ENCODE measurements at places on chromosomes 13 and 19.
A peak's percentile ranks its signal among the peaks of the same experiment; 100 is the strongest.

DNA sequence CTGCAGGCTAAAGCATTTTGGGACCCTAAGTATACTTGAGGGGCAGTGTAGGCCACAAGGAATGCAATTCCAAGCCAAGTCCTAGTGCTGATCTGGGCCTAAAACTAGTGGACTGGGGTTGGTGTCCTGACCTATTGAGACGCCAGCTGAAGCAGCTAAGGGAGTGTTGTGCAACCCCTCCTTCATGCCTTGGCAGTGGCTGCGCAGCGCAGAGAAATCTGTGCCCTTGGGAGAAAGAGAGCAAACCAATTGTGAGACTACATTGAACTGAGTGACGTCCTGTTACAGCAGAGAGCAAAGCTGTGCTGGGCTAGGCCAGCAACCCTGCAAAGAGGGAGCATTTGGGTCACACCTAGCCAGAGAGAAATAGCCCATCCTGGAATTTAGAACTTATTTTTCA is 2715.0 kb upstream of the PCDH20 start:
- peak; percentile 40 for DNase-seq

- no peak for DNase-seq
These were observed 4.5 kb downstream of the AMER2 start for GRCh38 chr13:25167382-25168174.

- DNase-seq = no peak
These were observed 15.0 kb upstream of the CFAP97D2 start for GRCh38 chr13:114164053-114164452.

GRCh38 chr19:18119013-18119716 is 21.6 kb downstream of the MAST3 start:
- DNase-seq = no peak

DNA sequence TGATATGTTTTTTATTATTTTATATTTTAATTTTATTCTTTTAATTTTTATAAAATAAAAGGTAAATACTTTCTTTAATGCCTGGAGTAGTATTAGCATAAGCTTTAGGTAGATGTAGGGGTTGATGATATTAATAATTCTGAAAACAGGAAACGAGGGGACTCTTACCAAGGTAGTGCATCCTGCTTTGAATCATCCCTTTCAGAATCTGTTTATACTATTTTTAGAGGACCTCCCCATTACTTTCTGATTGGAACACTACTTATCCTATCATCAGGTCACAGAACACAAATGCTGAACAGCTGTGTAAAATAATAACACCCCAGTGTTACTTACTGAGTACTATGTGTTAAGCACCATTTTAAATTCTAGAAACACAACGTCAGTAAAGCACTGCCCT is 27.3 kb downstream of the COG6 start:
- DNase-seq = no peak

DNA sequence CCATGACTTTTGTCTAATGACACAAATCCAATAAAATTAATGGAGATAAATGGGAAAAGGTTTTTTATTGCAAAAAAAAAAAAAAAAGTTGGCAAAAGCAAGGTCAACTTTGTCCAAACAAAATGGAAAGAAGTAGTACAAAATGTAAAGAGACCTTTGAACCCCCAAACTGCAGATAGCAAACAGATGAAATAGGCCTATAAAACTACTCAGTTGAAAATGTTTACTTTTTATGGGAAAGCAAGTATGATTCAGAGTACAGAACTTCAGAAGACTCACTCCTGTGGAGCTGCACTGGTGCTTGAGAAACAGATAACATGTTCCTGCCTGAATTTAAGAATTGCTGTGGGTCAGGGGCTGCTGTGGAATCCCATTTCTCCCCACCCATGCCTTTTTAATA is 9.8 kb upstream of the ZNF177 start:
- no peak for DNase-seq

- no peak for DNase-seq
These were observed 17.5 kb downstream of the CEACAM3 start for GRCh38 chr19:41813911-41814310.

GRCh38 chr13:104408733-104409132 is 1342.5 kb upstream of the SLC10A2 start:
- no peak for DNase-seq

GRCh38 chr13:33497146-33497845 is 211.7 kb upstream of the STARD13 start:
- no peak for DNase-seq

DNA sequence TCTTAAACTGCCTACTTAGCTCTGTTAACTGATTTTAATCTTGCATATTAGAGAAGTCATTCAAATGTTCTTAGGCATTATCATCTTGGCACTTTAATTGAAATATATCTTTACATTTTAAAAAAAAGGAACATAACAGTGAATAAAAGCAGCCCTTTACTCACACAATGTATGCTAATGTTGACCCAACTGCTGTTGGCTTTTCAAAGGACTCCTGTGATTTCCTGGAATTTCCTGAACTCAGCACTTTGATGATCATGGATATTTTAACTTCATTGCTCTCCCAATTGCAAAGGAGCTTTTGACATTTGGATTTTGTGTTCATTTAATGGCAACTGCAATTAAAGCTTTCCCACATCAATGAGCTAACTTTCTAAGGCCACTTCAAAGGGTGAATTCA is 1230.3 kb downstream of the DIAPH3 start:
- DNase-seq = no peak

DNA sequence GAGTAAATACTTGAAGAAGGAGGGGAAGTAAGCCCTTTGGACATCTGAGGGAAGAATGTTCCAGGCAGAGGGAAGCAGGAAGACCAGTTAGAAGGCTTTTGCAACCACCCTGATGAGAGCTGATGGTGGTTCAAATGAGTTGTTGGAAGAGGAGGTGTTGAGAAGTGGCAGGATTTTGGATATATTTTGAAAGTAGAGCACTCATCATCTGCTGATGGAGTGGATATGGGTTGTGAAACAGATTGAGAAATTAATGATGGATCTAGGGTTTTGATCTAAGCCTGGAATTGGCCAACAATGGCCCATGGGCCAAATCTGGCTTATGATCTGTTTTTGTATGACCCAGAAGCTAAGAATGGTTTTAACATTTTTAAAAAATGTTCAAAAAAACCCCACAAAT is 230.7 kb downstream of the NDFIP2 start:
- DNase-seq = no peak

GRCh38 chr19:5448374-5448773 is 6.8 kb upstream of the ZNRF4 start:
- DNase-seq = no peak

DNA sequence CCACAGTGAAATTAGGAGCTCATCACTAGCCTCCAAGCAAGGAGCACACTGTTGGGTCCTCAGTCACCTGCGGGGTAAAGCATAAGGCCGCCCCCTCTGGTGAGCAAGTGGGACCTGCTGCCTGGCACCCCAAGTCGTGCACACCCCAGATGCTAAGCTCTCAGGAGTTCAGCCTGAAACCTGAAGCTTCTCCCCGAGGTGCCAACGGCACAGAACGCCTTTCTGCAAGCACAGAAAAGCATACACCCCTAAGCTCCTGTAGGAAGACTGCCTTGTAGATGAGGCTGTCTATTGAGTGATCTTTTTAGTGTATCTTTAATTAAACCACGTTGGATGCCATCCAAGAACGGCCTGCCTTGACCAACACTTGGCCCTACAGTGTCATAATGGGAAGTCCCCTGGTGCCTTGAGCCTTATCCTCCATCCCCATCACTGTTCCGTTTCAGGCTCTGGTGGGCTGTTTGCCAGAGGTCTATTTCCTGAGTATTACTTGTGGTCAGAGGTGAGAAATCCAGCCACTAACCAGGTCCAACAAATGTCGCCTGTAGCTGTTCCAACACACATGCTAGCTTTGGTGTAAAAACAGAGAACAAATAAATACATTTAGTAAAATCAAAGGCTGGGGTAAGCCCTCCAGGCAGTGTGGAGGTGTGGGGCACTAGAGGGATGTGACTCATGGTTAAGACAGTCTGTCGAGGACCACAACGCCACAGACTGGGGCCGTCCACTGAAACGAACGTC is 44.8 kb downstream of the C13orf42 start:
- no peak for DNase-seq

DNA sequence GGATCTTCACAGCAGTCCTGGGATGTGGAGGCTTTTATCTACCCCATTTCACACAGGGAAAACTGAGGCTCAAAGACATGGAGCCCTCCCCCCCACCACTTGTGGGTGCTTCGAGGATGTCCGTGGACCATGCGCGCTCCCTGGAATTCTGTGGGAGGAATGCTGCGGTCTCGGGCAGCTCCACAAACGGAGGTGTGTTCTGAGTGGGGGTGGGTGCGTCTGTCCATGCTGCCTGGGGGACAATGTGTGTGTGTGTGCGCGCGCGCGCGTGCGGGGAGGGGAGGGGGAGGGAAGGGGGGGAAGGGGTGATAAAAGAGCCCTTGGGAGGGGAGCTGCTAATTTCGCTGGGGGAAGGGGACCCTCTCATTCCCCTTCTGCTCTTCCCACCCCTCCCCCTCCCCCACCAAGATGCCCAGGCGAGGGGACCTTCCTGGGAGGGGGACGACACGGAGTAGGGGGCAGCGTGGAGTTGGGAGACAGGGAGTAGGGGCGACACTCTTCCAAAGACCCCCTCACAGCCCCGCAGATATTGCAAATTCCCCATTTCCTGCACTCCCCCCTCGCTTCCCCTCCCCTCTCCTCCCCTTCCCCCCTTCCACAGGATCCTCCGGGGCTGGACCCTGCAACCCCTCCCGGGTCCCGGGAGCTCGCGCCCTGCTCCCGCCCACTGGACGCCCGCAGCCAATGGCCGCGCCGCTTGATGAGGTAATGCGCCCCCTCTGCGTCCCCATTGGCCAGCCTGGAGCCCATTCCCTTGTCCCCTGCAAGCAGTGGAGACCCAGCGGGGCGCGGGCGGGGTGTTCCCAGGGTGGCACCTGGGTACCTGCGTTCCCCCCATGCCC is 18.9 kb upstream of the ZNRF4 start:
- DNase-seq = no peak

GRCh38 chr13:113608967-113609533 is 24.5 kb downstream of the TFDP1 start:
- DNase-seq = no peak
